ENCODE measurements at places on chromosomes 1 and 21. TPM values are rescaled to one million over a fixed set of nuclear protein-coding genes. Genes with fewer than 3 reads are reported as not detected.

The KRTAP21-1 gene
- total RNA-seq: not detected

The TMEM125 gene
- total RNA-seq: not detected

The ELAVL4 gene
- 477 TPM for total RNA-seq

The PAQR6 gene
- total RNA-seq: 10.8 TPM

The CNIH3 gene
- total RNA-seq: 4.4 TPM

The SMG7 gene
- 66.2 TPM for total RNA-seq

The NTRK1 gene
- total RNA-seq: 296 TPM

The VHLL gene
- not detected for total RNA-seq

The C1QC gene
- total RNA-seq: not detected

The CREG1 gene
- 2.5 TPM for total RNA-seq

The PLXNA2 gene
- 66.0 TPM for total RNA-seq

The CNTN2 gene
- total RNA-seq: 208 TPM

The KCNJ10 gene
- not detected for total RNA-seq

The AKR7A3 gene
- total RNA-seq: 1.9 TPM

The GBP6 gene
- total RNA-seq: not detected

The PDZK1 gene
- total RNA-seq: 1.7 TPM

The MRTO4 gene
- 29.1 TPM for total RNA-seq

The OR2AK2 gene
- 0.49 TPM for total RNA-seq

The ROR1 gene
- 11.3 TPM for total RNA-seq

The CRP gene
- total RNA-seq: not detected

All from glutamatergic neuron (in vitro differentiated cells).